ENCODE measurements at places on chromosomes 6 and 20. TPM values are rescaled to one million over a fixed set of nuclear protein-coding genes. Genes with fewer than 3 reads are reported as not detected.

Gene ULBP2
- 1.4 TPM for total RNA-seq

Gene DDX39B
- total RNA-seq: 600 TPM

Gene GPR6
- not detected for total RNA-seq

GRCh38 chr6:17482711-17483110, 89.3 kb downstream of the CAP2 start:
- no peak overlapping the region for H3K27ac ChIP-seq
- no peaks in the 10 kb centered on the region for H3K4me1 ChIP-seq
- H3K27me3 ChIP-seq: peaks cover 9% of the 10 kb centered on the region
- no peaks in the 10 kb centered on the region for H3K36me3 ChIP-seq
- no peak for DNase-seq

- no peak overlapping the region for H3K4me3 ChIP-seq
- no peak overlapping the region for H3K27ac ChIP-seq
- H3K36me3 ChIP-seq: no peaks in the 10 kb centered on the region
- DNase-seq: no peak
- H3K4me1 ChIP-seq: peaks cover 3% of the 10 kb centered on the region
- H3K27me3 ChIP-seq: peaks cover 18% of the 10 kb centered on the region
Observed at GRCh38 chr6:160252073-160252813, 6.4 kb downstream of the SLC22A2 start.

Data from activated naive CD4-positive, alpha-beta T cell treated with anti-CD3 and anti-CD28 coated beads for 36 hours (primary cell).